ENCODE measurements at places on chromosomes 6 and 20.

DNA sequence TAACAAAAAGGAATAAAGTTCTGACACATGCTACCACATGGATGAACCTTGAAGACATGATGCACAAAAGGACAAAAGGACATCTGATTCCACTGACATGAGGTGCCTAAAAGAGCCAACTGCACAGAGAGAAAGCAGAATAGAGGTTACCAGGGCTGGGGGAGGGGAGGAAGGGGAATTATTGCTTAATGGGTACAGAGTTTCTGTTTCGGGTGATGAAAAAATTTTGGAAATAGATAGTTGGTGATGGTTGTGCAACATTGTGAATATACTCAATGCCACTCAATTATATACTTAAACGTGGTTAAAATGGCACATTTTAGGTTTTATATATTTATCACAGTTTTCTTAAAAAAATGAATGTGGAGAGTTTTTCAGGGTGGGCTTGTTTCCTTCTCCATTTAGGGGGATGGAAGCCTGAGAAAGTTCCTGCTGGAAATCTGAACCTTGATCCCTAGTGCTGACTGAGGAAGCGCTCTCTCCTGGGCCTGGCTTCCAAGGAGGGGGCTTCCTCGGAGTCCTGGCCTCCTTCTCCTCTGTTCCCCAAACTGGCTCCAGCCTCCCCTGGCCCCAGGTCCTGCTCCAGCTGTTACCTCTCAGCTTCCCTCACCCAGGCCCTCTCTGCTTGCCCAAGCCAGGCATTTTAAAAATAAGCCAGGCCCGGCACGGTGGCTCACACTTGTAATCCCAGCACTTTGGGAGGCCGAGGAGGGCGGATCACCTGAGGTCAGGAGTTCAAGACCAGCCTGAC lies 79.2 kb downstream of the NOL4L start:
- DNase-seq: no peak

GRCh38 chr6:100300221-100300736 lies 164.4 kb downstream of the SIM1 start:
- DNase-seq: peak; percentile 96

DNA sequence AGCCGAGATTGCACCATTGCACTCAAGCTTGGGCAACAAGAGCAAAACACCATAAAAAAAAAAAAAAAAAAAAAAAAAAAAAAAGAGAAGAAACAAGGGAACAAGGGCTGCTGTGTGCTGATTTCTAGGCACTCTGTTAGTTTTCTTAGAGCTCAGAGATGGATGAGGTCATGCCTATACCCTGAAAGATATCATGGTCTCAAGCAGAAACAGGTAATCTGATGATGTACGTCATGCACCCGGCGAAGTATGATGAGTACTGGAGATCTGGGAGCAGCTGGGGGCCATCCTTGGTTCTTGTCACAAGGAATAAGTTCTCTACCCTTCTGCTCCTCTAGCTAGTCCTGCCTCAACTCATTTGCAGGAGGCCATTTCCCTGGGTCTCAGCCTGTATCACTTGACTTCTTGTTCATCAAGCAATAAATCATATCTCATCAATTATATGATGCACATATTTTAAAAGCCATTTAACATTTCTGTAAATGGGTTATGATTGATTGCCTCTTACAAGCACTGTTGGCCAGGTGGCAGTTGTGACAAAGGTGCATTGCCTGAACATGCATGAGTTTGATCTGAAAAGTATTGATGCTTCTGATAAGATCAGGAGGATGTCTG lies 517.2 kb downstream of the DHX35 start:
- DNase-seq: no peak

- DNase-seq: no peak
Observed at GRCh38 chr6:30172681-30173080, 9.3 kb downstream of the TRIM15 start.

DNA sequence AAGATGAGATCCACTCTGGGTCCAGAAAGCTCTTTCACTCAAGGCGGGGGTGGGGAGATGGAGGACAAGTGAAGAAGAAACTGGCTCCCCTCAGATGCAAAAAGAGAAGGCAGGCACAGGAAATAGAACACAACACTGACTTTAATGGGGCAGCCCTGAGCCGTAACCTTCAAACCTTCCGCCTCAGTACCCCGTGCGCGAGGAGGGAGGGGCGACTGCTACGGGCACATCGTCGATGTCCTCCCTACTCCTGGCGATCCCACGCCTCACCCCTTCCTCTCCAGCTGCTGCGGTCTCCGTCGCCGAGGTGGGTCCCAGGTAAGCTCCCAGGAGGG lies 3.9 kb downstream of the SPEF1 start:
- DNase-seq: no peak

DNA sequence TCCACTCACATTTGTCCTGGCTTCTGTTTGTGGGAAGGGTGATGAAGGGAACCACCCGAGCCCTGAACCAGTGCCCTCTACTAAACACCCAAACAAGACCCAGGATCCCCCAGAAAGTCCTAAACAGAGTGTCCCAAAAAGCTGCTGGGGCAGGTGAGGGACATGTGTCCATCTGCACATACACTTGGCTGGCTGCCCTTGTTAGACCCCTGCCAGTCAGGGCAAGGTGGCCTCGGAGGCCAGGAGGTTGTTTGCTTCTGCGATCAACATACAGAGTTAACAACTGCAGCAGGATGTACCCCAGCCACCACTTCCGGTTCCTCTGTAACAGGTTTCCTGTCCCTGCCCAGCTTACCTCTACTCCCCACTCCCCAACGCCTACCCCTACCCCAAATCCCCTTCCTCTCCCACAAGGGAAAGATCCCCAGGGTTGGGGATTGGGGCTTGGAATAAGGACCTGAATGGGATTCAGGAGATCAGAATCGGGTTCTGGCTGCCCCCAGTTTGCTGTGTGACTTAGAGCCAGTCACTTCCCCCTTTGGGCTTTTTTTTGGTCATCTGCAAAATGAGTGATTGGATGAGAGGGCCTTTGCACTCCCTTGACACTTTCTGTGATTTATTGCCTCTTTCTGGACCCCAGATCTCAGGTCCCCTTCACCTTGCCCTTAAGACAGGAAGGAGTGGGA lies 13.9 kb downstream of the DEF6 start:
- no peak for DNase-seq

DNA sequence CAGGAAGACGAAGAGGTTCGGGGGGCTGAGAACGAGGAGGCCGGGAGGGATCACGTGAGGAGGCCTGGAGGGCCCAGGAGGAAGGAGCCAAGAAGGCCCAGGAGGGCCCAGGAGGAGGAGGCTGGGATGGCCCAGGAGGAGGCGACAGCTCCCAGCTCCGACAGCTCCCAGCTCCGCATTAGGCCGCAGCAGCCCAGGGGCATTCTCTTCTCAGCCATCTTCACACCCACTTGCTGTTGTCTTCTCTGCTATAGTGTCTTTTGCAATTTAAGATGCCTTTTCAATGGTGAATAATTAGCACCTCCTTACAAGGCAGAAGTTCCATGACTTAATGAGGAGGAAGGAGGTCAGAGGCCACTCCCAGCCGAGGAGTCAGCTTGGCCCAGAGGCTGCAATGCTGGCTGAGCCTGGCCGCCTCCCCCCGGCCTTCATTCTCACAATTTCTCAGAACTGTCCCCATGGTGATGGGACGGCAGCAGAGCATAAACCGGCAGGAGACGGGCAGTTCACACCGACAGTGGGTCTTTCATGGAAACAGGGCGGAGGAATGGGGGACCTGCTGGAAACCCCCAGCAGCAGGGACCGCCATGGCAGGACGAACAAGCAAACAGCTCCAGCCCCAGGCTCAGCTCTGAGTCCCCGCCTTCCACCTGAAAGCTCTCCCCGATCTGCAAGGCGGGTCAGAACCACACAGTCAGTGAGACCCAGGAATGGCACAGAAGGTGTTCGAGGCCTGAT lies 45.1 kb downstream of the WDR27 start:
- DNase-seq: no peak

GRCh38 chr6:126020305-126021050 lies 34.1 kb downstream of the TRMT11 start:
- no peak for DNase-seq

DNA sequence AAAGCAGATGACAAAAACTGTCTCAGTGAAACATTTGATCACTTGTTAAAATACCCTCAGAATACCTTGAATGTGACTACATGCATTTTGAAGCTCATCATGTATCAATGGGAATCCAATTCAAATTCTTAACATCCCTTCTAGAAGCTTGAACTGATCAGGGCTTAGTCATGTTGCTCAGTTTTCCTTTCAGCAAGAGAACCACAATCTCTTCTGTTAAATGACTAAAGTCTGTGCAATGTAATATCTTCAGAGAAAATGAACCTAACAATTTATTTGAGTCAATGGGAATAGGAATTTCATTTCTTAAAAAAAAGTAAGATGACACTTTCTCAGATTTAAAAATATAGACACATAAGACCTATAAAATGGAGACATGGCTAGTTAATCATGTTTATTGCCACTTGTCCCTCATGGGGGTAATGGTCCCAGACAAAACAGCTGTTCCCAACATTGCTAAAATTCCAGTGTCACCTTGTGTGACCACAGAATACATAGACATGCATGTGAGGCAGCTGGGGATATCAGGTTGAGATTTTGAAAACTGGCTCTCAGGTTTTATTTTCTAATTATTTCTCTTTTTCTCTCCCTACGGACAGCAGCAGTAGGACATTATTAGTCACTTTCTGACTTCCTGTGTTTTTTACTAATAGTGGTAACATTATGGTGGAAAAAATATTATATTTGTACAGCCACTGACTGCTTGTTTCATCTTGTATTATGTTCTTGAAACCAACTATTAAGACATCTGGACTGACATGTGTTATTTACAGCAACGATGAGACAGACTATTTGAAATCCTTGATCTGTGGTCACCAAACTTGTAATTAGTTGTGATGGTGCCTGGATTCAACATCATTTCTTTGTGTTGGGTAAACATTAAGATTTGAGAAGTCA lies 192.5 kb downstream of the COL9A1 start:
- no peak for DNase-seq

- peak; percentile 14 for DNase-seq
Observed at GRCh38 chr20:51284176-51284575, 258.3 kb downstream of the NFATC2 start.

DNA sequence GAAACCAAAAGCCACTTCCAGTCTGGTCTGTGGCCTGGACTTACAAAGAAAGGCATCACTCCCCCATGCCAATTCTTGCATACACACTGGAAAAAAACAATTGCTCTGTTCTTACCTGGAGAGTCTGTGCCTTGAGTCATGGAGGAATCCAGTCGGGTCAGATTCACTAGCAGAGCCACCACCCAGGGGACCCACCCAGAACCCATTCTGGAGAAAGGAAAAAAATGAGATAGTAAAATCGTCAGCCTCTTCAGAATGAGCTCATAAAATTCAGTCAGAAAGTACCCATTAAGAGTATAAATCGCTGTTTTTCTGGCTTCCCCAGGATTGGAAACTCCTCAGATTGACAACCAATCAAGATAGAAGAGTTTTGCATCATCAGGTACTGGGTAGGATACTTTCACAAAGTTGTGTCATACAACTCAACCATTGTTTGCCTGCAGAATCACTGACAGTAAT lies at the start of gene HLA-DOB:
HLA-DOB (minus strand) TSS at position 257 of the 459 bp plus-strand sequence; CDS start at position 206, 51 bp downstream.
- DNase-seq: peak; percentile 91

DNA sequence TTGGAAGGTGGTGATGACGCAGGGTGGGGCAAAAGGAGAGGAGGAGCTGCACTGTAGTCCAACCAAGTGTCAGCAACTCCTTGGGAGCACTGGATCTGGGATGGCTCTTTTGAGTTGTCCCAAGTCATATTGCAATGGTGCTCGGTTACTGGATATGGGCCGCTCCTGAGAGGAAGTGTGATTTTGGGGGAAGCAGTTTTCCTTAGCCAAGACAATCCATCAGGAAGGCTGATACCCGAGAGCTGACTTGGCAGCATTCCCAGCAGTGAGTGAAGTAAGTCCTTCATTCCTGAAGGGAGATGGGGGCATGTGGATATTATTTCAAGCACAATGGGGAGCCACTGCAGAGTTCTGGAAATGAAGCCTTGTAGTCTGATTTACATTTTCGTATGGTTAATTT lies 354.1 kb downstream of the RFPL4B start:
- no peak for DNase-seq

DNA sequence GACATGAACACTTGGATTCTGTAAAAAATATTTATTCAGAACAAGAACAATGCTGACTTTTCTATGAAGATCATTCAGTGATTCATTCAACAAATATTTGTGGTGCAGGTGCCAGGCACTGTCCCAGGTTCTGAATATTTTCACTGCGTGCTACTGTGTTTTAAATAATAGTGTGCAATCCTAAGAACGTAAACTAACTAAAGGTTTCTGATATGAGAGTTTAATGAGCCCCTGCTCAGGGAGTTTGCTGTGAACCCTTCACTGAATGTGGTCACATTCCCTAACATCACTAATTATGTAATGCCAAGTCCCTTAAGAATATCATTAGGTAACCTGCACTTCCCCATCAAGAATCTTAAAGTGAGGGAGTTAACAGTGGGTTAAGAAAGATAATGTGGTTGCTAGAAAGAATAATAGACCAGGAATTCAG lies 1.7 kb upstream of the TMEM170B start:
- peak; percentile 68 for DNase-seq

DNA sequence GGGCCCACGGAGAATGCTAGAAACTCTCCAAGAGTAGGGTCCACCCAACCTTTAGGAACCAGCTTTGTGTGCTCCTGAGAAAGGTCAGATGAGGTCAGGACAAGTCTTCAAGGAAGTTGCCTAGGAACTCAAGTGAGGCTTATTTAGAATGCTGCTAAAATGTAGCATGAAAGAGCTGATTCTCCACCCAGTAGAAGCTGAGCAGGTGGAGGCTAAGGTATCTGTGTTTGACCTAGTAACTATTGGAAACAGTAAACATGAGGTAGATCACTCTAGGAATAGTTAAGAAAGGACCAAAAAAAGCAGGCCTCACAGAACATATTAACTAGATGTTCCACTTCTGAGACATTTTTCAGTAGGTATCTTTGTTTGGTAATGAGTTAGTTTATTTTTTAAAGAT lies 13.9 kb downstream of the CEP43 start:
- no peak for DNase-seq

Measured in epithelial cell of esophagus (primary cell).